NCI-H1105 (cell line): ENCODE measurements at places on chromosomes 5 and 9.

DNA sequence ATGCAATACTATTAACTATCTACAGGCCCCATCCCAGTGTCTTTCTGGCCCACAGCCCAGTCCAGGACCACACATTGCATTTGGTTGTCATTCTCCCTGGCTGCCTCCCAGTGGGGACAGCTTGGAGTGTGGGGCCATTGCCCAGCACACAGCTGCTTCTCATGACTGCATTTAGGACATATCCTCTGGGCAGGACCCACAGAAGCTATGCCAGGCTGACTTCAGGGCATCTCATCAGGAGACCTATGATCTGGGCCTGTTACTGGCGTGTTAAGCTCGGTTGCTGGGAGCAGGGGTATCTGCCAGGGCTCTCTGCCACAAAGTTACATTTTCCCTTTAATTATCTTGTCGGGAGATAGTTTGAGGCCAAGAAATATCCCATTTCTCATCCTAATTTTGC is 32.1 kb upstream of the CLPTM1L start:
- DNase-seq, result no peak

- DNase-seq, result no peak
These were observed 26.9 kb upstream of the FGD3 start for GRCh38 chr9:92920437-92920836.

GRCh38 chr9:89458768-89459496 is 39.0 kb downstream of the SEMA4D start:
- DNase-seq, result no peak

DNA sequence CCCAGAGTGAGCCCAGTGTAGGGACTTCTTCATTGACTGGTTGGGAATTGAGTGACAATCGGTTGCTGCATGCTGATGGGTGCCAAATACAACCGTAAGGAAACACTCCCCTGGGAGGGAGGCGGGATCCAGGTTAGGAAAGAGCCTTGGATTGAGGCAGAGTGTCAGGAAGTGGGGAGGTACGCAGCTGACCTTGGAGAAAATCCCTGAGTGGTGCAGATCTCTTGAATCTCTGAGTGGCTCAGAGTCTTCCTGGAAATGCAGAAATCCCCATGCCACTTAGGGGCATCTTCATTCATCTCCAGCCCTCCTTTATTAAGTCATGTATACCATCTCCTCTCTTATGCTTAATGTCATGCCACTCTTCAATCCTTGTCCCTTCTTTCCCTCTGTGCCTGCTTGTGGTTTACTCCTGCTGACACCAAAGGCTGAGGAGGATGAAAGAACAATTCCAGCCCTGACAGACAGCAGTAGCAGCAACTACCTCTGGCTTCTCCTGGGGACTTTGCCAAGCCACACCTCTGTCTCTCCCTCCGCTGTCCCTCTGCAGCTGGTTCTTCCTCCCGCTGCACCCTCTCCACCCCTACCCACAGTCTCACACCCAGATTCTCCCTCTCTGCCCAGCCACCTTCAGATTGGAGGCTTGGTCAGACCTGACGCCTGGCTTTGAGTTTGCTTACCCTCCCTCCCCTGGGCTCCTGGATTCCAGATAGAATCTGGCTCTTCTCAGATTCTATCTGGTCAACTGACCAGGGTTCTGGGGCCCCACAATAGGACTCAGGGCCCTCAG is 14.1 kb upstream of the LCP2 start:
- no peak for DNase-seq

DNA sequence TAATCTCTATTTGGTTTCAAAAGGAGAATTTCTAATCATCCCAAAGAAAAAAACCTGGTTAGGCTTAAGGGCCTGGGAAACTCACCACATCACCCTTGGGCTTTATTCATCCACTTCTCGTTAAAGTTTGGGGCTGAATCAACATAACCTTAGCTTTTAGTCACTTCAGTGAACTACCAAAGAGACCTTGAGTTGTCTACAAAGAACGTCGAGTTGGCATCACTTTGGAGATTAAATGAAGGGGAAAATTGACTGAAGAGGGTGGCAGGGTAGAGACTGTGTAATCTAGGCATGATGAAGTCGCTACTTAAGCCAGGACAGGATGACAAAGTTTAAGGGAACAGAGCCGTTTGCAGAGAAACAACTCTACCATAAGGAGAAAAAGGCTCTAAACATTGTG is 341.4 kb downstream of the RAB3C start:
- no peak for DNase-seq
